ENCODE measurements at places on chromosomes 7 and 10. TPM values are rescaled to one million over a fixed set of nuclear protein-coding genes. Genes with fewer than 3 reads are reported as not detected.
A peak's percentile ranks its signal among the peaks of the same experiment; 100 is the strongest.

The BTRC gene
- 6.4 TPM for total RNA-seq

The C10orf105 gene
- not detected for total RNA-seq

The MGMT gene
- total RNA-seq = 0.61 TPM

The ANKRD2 gene
- total RNA-seq = not detected

The WNT8B gene
- not detected for total RNA-seq

DNA sequence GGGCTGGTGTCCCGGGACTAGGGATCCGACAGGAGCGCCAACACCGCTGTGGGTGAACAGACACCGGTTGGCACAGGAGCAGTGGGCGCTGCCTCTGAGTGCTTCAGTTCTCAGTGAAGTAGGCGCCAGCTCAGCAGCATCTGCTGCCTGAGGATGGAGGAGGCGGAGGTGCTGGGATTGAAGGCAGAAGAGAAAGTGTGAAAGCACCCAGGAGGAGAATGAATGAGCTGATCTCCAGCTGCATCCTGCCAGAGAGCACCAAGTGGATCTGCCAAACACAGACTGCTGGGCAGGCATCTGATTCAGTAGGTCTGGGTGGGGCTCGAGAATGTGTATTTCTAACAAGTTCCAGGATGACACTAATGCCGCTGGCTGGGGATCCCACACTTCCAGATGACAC lies 74.5 kb downstream of the LANCL2 start:
- DNase-seq = no peak

GRCh38 chr10:34988397-34989067 lies 101.6 kb downstream of the CUL2 start:
- no peak for DNase-seq

- no peak for DNase-seq
Measured at GRCh38 chr10:68725016-68725415, 4.0 kb downstream of the CCAR1 start.

GRCh38 chr10:124182088-124182541 lies 88.7 kb upstream of the CHST15 start:
- no peak for DNase-seq

GRCh38 chr7:135512135-135512887 lies 2.4 kb upstream of the CNOT4 start:
- DNase-seq = peak; percentile 62

DNA sequence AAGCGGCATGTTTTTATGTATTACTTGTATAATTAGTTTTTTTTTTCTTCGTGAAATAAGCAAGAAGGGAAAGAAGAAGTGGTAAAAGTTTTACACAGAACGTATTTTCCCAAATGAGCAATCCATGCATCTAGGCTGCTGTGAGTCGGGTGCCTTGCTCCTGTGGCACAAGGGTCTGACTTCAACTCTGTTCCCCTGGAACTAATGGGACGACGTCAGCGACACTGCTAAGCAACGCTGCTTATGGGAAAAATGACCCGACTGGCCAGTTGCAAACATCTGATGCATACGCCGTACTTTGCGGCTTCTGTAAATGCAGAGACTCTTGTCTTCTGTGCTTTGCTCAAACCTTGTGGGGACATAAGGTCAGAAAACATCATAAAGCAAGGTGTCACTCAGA lies 66.3 kb downstream of the MPP7 start:
- DNase-seq = no peak

- no peak for DNase-seq
Measured at GRCh38 chr7:29194206-29194593, 375 bp upstream of the CHN2 start.

DNA sequence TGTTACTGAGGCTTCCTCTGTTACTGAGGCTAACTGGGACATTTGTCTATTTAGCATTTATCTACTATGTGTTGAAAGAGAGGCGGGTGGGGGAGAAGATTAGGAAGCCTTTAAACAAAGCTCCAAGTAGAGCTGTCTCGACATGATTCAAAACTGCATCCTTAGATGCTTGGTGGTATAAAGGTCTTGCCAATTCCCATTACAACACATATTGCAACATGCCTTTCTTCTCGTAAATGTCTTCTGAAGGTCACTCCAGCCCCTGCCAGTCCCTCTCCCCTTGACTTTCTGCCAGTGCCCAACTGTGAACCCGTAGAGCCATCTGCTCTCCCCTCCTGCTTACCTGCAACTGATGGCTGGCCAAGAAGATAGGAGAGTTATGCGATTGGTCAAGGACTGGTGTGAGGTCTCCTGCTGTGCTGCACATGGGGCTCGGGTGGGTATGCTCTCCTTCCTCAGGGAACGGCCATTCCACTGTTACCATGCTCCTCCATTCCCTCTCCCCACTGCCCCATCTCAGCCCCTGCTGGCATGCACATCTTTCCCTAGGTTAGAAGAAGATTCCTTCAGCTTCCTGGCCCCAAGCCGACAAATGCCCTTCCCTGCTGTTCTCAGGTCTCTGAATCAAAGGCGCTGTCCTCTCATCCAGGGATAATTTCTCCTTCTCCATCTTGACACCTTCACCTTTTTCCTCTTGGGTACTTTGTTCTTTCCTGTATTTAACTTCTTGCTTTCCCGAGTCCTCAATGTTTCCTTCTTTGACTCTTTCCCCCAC lies 43.6 kb upstream of the ZNF32 start:
- DNase-seq = no peak

DNA sequence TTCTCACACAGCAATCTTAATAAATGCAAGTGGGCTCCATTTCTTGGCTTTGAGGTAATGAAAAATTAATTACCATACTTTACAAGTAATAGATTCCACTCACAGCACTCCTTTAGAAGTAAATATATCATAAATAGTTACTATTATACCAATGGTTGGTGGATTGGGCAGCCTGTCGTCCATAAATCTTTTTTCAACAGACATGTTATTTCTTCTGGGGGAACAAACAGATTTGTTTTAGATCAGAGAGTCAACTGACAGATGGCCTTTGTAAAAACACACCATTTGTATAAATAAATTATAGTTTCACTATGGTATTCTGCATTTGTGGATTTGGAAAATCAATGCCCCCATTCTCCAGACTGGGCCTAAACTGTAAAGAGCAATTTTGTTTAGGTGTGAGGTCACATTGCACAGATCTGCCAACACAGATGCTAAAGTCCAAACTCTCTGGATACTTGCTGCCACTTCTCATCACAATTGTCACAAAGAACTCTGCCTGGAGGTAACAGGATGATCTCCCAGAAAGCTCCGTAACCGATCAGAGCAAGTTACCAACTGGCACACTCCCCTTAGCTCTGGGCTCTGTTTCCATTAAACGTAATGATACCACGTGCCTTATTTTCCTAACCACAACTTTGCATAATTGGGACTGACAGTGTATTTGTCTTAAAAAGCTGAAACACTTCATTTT lies 4.5 kb upstream of the MACROH2A2 start:
- DNase-seq = no peak

- no peak for DNase-seq
Measured at GRCh38 chr10:48503293-48503911, 101.5 kb downstream of the ARHGAP22 start.

DNA sequence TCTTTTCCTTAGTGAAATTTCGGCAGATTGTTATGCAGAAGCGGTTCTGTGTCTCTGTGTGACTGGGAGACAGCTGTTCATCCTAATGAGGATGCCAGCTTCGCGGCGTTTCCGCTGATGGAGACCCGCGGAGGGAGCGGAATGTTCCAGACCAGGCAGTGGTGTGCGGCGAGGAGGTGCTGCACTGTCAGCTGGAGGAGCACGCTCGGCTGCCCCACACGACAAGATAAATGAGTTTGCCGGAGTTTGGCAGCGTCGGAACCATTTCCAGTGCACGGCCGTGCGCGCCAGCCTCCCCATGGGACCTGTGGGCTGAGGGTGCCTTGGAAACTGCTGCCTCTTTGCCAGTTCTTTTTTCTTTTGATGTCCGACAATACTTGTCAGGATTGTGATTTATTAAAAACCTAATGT lies 64.6 kb downstream of the WDR37 start:
- no peak for DNase-seq

DNA sequence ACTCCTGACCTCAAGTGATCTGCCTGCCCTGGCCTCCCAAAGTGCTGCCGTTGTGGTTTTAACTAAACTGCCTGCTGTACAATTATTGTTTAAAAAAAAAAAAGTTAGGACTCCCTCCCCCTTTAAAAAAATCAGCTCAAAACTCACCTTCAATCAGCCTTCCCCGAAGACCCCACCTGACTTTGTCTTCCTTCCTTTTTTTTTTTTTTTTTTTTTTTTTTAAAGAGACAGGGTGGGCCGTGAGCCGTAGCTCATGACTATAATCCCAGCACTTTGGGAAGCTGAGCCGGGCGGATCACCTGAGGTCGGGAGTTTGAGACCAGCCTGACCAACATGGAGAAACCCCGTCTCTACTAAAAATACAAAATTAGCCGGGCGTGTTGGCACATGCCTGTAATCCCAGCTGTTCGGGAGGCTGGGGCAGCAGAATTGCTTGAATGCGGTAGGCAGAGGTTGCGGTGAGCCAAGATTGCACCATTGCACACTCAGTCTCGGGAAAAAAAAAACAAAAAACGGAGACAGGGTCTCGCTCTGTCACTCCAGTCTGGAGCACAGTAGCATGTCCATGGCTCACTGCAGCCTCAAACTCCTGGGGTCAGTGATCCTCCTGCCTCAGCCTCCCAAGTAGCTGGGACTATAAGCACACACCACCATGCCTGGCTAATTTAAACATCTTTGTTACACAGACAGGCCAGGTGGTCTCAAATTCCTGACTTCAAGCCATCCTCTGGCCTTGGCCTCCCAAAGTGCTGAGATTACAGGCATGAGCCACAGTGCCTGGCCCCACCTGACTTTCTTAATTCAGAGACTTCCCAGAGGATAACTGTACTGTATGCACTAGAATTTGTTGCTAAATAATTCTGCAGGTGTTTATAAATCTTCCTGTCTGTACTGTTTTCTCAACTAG lies 3.2 kb downstream of the FIS1 start:
- no peak for DNase-seq

Measured in HT1080 (cell line).